ENCODE measurements at places on chromosomes 6 and 20.

GRCh38 chr6:27810768-27811450, 101.3 kb downstream of the OR2B2 start:
- DNase-seq, result no peak

GRCh38 chr6:17542243-17542642, 57.9 kb upstream of the FAM8A1 start:
- no peak for DNase-seq

DNA sequence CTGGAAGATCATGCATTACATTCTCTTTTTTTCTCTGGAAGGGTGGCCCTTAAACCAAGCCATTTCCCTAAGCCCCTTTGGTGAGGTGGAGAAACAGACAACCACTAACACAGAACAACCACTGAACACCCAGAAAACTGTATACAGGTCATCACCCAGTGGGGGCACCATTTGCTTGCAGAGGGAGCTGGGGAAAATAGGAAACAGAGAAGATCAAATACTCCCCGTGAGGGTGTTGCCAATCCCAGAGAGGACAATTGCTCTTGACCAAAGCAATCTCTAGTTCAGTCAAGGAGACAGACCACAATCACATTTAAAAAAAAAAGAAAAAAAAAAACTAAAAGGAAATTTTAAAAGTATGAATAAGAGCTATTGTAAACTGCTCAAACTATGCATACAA, 865 bp upstream of the DAAM2 start:
- DNase-seq, result no peak

DNA sequence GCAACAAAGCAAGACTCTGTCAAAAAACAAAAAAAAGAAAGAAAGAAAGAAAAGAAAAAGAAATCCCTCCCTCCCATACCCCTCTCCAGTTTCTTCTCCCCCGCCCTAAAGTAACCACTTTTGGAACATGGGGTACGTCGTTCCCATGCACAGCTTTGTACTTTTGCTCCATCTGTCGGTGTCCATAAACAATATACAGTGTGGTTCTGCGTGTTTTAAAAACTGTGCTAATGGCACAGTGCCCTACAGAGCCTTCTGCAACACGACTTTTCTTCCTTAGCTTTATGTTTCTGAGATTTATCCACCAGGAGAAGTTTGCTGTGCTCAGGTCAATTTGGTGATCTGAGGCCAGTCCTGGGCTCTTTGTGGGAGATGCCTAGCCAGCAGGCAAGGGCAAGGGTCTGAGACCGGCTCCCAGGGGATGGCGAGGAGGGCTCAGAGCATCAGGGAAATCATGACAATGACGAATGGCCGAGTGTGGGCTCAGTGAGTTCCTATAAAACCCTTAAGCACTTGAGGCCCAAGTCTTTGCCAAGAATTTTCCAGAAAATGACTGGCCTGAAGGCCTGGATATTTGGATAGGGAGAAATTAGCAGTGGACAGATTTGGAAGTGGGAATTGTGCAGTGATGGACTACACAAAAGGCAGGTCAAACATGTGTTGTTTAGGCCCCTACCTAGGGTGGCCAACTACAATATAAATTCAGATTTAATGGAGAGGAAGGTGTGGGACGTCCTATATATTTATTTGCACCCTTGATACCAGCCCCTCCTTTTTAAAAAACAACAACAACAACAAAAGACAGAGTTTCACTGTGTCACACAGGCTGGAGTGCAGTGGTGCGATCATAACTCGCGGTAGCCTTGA, 1.9 kb upstream of the BCAS4 start:
- DNase-seq, result no peak

DNA sequence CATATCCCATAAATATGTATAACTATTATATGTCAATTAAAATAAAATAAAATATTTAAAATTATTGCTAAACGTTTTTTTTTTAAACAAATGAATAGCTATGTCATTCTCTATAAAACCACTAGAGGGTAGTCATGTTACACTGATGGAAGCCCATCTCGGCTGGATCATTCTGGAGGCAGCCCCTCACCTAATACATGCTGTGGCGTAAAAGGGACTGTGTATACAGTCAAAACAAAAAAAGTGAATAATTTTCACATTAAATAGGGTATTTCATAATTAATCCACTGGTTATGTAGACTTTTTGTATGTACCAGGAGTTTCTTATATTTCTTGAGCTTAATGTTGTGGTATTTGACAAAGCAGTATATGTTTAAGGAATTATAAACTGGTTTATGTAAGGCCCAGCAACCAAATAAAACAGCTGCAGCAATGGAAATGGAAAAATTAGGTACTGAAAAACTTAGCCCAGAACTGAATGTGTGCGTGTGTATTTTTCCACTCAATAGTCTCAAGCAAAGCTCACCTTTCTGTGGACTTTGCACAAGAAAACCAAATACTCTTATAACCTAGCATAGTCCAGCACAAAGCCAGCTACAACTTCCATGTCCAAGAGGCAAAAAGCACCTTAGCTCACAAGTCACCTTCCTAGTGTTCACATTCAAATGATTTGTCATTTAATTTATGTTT, 81.7 kb downstream of the COL9A1 start:
- no peak for DNase-seq

- no peak for DNase-seq
Observed at GRCh38 chr20:57160985-57161384, 105.5 kb downstream of the BMP7 start.

DNA sequence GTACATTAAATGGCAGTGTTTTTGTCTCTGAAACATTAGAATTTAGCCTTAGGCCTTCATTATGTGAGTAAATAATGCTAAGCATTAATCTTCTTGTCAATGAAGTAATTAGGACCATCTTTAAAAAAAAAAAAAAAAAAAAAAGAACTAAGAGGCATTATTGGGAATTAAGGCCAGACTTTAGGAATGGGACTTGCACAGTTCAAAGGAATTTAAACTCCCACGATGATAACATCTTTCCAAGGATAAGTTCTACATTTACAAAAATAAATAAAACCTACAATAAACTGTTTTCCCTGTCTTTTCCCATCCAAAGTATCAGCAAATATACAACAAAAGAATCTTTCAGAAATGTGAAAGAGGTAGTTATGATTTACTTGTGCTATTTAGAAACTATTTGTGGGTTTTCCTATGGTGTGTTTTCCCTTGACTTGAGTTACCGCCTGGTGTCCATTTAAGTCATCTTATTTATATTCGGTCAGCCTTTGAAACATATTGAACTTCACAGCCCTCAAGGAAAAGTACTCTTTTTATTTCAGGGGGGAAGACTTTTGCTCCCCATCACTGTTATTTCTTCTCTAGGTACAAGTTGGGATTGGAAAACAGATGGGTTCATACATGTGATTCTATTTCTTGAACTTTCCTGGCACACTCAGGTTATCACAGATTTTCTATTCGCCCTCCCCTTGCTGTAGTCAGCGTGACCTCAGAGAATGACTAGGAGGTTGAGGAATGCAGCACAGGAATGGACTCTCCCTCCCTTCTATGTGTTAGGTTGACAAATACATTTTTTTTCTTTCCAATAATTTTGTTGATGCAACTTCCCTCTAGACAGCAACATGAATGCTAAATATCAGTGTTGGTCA, 13.6 kb downstream of the STMND1 start:
- peak; percentile 71 for DNase-seq

GRCh38 chr20:10465135-10465534, 30.0 kb downstream of the SLX4IP start:
- no peak for DNase-seq

DNA sequence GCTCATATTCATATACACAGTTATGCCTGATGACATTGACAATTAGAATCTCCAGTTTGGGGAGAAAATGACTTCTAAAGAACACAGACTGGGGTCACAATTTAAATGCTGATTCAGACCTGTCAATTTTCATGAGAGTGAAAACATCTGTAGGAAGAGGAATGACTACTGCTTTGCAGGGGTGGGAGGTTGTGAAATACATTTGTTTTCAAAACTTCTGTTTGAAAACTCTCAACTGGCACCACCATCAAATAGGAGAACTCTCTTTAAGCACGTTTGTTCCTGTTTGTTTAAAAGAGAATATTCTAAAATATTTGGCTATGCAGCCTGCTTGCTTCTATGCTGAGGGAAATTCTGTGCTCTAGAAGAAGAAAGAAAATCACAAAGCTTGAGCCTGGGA, 50.8 kb upstream of the ADGRF5 start:
- DNase-seq, result no peak

DNA sequence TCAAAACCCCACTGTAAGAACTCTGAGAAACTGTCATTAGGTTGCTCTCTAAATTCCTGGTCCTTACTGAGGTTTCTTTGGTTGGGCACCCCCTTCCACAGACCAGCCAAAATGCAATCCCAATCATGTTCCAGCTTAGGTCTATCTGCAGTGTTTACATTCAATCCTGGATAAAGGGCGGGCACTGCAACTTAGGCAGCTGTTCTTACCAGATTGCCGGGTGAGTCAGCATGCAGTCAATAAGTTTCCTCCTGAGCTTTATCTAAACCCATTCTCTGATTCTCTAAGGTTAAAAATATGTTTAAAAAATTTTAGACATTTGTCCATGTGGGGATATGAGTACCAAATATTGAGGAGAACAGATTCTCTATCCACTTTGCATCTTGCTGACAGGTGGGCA, 197.8 kb downstream of the HAO1 start:
- no peak for DNase-seq

DNA sequence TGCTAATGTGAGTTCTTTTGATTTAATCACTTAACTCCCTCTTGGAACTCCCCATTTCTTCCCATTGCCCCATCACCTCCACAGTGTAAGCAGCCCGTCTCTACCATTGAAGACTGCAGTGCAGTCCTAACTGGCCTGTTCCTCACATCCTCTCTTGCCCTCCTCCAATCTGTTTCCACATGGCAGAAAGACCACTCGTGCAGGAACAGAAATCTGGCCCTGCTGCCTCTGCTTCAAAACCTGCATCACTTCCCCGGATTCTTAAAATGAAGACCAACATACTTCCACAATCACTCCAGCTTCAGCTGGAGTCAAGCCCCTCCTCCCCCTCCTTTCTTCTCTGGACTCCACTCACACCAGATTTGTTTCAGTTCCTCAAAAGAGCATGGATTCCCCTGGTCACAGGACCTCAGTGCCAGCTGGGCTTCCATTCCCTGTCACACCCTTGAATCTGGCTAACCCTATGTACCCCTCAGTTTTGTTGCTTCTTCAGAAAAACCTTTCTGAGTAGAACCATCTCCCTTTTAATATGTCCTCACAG, 802.3 kb downstream of the MAFB start:
- no peak for DNase-seq

DNA sequence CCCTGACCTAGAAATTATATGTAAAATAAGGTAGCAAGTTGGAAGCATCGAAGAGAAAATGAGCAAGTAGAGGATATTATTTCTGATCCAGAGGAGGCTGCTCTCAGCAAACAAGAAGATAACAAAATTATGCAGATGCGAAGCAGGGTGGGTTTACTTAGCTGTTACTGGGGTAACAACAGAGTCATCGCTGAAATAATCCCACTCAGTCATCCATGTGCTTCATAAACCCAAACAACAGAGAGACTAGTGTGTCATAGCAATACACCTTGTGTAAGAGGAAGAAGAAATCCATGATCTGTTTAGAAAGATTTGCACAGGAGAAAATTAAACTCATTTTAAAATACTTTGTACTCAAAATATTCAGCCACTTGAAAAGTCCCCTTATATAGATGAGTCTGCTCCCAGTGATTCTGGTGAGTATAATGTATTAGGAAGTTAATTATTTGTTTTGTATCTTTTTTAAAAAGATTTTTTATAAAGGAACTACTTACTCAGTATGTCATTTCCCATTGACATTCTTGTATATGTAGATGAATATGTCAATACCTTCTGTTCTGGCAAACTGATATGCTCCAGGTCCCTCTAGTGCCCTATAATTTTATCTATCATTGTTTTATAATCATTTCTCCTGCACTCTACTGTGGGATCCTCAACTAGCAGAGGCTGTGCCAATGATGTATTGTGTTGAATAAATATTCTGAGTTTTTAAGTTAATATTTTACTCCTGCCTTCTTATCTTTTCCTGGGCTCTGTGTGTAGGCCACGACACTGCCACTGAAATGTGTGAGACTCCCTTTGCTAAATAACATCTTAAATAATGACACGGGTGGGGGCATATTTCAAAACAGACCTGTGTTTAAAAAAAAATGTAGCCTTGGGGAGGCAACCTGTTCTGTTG, 8.6 kb upstream of the HIVEP2 start:
- no peak for DNase-seq

All from kidney epithelial cell (primary cell).